SJCRH30 (cell line): ENCODE measurements at places on chromosomes 3 and 15.

DNA sequence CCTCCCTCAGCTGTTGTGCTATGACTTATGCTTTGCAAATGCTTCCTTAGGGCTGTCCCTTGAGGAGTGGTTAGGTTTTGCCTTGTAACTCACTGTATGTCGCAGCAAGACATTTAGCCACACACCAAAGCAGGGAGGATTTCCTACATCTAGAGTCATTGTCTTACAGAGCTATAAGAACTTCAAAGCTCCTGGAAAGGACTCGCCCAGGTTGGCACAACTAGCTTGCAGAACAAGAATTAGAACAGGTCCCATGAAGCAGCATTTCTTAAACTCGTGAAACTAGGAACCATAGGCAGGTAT, 19.4 kb upstream of the ACAP2 start:
- DNase-seq: no peak
- H3K27ac ChIP-seq: no peak overlapping the region
- H3K4me1 ChIP-seq: no peaks in the 10 kb centered on the region
- no peaks in the 10 kb centered on the region for H3K36me3 ChIP-seq

DNA sequence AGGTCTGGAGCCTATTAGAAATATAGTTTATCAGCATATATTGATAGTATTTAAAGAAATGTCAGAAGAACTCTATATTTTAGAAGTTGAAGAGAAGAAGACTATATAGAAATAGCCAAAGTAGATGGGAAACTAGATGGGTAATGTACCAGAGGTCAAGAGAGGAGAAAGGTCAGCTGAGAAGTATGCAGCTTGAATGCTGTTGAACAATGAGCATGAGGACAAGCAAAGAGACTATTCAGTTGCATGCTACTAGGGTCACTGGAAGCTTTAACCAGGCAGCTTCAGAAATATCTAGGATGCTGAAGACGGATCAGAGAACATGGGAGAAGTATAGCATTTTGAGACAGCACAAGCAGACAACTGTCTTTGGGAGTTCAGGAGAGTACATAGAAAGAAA, 19.6 kb upstream of the TIPARP start:
- no peaks in the 10 kb centered on the region for H3K4me1 ChIP-seq
- no peak overlapping the region for H3K4me3 ChIP-seq
- no peaks in the 10 kb centered on the region for H3K36me3 ChIP-seq
- no peak for DNase-seq
- H3K27me3 ChIP-seq: no peaks in the 10 kb centered on the region; the same call in 1 of the 2 replicates

- H3K4me3 ChIP-seq: no peak overlapping the region
- no peak for DNase-seq
- no peaks in the 10 kb centered on the region for H3K36me3 ChIP-seq
- H3K27ac ChIP-seq: no peak overlapping the region
- H3K27me3 ChIP-seq: no peaks in the 10 kb centered on the region
- H3K4me1 ChIP-seq: no peaks in the 10 kb centered on the region
These were observed 30.7 kb downstream of the EIF4E3 start for GRCh38 chr3:71694358-71694999.

DNA sequence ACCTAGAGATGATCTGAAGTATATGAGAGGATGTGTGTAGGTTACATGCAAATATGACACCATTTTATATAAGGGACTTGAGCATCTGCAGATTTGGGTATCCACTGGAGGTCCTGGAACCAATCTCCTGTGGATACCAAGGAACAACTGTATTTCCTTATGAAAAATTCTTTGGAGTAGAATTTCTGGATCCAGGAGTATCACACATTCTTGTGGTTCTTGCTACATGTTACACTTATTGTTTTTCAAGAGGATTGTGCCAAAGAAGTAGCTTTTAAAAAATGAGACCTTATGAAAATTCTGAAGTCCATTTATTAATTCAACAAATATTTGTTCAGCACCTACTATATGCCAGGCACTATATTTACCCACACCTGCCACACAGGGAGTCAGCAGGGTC, 15.7 kb upstream of the TBC1D23 start:
- H3K4me1 ChIP-seq: no peaks in the 10 kb centered on the region
- DNase-seq: no peak
- H3K4me3 ChIP-seq: no peak overlapping the region
- no peaks in the 10 kb centered on the region for H3K36me3 ChIP-seq
- H3K27me3 ChIP-seq: no peaks in the 10 kb centered on the region

DNA sequence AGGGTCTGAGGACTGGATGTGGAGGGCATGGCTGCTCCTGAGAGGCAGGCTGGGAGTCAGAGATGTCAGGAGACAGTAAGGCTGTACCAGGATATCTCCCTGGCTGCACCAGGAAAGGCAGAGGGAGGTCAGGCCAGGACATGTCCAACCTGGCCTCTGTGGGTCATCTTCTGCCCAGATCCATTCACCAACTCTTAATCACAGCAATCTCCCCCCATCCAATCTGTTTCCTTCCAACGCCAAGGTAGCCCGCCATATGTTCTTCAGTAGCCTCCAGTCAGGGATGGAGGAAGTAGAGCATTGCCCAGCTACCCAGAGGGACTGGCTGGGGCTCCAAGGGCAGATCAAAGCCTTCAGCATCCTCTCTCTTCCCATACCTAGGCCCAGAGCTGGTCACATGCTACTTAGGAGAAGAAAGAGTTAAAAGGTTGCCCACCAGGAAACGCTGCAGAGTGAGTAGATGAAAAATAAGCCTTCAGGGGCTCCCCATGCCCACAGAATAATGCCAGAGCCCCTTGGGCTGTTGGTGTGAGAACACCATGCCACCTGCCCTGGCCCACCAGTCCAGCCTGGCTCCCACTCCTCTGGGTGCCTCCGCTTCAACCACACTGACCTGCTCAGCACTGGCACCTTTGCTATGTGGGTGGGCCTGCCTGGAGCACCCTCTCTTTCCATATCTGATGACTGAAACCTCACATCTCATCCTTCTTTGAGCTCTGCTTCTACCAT, 176.8 kb downstream of the MEGF11 start:
- H3K4me1 ChIP-seq: no peaks in the 10 kb centered on the region
- no peak overlapping the region for H3K4me3 ChIP-seq
- DNase-seq: no peak
- no peaks in the 10 kb centered on the region for H3K36me3 ChIP-seq
